ENCODE measurements at places on chromosomes 3 and 15.

DNA sequence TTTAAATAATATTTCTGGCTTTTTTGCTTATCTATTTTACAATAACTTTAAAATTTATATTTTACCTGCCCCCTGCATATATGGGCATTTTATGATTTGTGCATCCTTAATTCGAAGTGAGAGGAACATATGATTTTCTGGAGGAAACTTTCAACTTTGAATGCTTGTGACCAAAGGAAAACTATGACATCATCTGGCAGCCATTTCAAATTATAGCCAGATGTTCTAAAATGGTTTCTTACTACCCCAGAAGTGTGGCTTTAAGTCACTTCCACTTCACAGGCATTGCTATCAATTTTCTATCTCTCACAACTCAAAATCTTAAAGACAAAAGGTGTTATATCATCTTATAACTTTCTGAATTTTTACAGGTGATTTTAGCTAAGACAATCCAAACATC, 508.8 kb downstream of the RBMS3 start:
- no peaks in the 10 kb centered on the region for H3K4me1 ChIP-seq
- DNase-seq, result no peak
- no peaks in the 10 kb centered on the region for H3K27me3 ChIP-seq

- H3K4me1 ChIP-seq, result peaks cover 11% of the 10 kb centered on the region
- no peaks in the 10 kb centered on the region for H3K27me3 ChIP-seq
- no peak overlapping the region for H3K4me3 ChIP-seq
- peaks cover 25% of the 10 kb centered on the region for H3K36me3 ChIP-seq
- H3K27ac ChIP-seq, result no peak overlapping the region
These were observed 6.4 kb downstream of the DUT start for GRCh38 chr15:48337607-48338006.

DNA sequence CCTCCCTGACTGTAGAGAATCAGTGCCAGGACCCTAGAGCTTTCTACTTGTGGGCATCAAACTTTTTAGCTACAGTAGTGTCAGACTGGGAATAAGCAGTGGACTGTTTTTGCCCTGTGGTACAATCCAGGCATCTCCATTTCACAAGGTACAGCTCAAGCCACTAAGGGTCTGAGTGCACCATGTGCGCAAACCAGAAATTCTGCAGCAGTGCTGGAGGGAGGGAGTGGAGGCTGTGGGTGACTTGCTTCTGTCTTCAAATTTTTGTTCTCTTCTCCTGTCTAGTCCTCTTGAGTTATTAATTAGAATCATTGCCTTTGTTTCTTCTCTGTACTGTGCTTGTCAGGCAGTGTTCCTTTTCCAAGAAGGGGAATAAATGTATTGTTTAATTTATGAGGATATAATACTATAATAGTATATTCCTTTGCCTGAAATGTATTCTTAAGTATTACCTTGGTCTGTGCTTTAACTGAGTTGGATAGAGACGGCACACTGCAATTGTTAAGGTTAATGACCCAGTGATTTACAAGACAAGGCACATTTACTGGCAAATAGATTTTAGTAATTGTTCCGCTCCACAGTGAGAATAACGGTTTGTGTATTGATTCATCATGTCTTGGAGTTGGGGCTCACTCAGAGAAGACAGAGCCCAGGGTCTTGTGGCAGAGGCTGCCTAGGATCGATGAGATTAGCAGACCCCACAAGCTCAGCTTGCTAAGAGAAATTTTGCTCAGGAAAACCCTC, 390.6 kb upstream of the CFAP20DC start:
- no peaks in the 10 kb centered on the region for H3K36me3 ChIP-seq
- H3K4me3 ChIP-seq, result no peak overlapping the region
- H3K27ac ChIP-seq, result no peak overlapping the region
- peaks cover 16% of the 10 kb centered on the region for H3K4me1 ChIP-seq

DNA sequence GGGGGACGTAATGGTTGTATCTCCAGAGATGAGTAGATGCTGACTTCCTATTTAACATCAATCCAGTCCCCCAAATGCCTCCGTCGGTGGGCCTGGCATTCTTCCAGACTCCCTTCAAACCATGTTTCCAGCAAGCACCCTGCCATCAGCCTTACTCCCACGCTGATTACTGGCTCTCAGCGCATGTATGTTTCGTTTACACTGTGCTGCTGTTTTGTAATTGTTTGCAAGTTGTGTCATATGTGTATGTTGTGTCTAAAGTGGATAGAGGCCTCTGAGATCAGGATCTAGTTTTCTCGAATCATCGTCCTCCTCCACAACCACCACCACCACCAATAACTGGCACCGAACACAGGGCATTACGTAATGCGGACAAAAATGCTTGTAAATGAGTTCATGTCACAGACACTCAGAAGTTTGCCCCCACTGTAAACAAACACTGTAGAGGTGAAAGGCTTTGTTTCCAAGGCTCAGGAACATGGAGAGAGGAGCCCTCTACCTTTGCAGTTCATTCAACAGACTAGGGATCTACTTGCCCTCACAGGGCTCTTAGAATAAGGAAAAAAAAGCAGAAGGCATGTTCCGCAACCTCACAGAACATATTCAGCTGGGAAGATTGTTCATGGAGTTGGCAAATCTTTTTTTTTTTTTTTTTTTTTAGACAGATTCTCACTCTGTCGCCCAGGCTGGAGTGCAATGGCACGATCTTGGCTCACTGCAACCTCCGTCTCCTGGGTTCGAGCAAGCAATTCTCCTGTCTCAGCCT, 46.1 kb upstream of the SEMA4B start:
- H3K27me3 ChIP-seq, result no peaks in the 10 kb centered on the region
- no peak for DNase-seq
- no peak overlapping the region for H3K4me3 ChIP-seq
- H3K36me3 ChIP-seq, result no peaks in the 10 kb centered on the region
- peaks cover 3% of the 10 kb centered on the region for H3K4me1 ChIP-seq

DNA sequence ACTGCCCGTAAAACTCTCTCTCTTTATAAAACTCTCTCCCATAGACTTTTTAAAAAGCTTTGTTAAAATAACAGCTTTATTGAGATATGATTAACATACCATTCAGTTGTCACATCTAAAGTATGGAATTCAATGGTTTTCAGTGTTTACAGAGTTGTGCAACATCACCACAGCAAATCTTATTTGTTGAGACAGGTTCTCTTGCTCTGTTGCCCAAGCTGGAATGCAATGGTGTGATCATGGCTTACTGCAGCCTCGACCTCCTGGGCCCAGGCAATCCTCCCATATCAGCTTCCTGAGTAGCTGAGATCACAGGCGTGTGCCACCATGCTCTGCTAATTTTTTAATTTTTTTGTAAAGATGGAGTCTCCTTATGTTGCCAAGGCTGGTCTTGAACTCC, 35.9 kb upstream of the TRAK1 start:
- DNase-seq, result no peak
- H3K27ac ChIP-seq, result no peak overlapping the region
- H3K4me1 ChIP-seq, result peaks cover 17% of the 10 kb centered on the region
- H3K36me3 ChIP-seq, result no peaks in the 10 kb centered on the region
